Effector CD8-positive, alpha-beta T cell (primary cell): ENCODE measurements at places on chromosomes 16 and 17.

DNA sequence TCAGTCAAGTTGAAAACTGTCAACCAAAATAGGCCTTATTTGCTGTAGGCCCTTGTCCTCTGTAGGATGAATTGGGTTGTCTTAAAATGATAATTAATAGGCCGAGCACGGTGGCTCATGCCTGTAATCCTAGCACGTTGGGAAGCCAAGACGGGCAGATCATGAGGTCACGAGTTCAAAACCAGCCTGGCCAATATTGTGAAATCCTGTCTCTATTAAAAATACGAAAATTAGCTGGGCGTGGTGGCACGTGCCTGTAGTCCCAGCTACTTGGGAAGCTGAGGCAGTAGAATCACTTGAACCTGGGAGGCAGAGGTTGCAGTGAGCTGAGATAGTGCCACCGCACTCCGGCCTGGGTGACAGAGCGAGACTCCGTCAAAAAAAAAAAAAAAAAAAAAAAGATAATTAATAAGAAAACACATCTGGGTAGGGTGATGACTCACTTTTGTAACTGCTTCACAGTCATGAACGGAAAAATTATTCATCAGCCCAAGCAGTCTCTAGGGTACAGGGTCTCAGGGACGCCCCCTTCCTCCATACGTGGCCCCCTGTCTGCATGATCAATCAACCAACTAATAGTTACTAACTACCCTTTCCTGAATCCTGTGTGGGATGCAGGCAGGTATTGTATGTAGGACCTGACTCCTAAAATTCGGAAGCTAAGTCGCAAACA is 137.0 kb upstream of the RCVRN start:
- DNase-seq: no peak

DNA sequence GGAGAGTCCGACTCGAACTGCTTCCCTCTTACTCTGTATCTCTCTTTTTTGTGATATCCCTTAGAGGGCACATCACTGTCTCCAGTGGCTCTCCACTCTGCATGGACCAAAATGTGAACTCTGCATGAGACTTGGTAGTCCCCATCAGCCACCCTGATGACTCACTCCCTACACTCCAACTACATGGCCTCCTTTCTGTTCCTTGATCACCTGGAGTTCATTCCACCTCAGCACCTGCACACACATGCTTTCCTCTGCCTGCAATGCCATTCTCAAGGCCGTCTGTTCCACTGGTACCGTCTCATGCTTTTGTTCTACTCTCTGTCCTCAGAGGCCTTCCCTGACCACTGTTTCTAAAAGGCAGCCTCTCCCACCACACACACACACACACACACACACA is 109.3 kb downstream of the DNAH9 start:
- no peak for DNase-seq

DNA sequence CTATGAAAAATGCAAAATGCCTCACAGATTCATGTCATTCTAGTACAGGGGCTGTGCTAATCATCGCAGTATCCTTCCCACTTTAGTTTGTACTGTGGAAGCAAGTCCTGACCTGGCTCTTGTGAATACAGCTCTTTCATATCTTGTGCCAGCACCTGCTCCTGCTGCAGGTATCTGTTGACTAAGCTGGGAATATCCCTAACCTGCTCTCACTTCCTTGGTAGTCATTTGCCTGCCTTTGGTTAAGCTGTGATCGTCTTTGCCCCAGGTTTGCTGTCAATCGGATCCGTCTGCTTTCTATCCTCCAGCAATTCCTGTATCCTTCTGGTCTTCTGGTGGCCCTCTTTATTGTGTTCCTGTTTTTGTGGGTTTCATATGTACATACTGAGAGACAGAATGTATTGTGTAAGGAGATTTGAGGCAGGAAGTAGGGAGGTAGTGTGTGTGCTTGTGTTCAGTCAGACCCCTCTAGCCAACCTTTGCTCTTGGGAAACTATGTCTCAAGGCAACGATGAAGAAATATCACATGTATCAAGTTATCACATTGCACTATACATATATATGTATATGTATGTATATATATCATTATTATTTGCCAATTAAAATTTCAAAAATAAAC is 7.7 kb upstream of the GINS3 start:
- DNase-seq: no peak

- DNase-seq: no peak
Measured at GRCh38 chr16:24778671-24779070, 49.2 kb downstream of the TNRC6A start.

GRCh38 chr16:49486400-49486799 is 112.8 kb downstream of the C16orf78 start:
- no peak for DNase-seq

DNA sequence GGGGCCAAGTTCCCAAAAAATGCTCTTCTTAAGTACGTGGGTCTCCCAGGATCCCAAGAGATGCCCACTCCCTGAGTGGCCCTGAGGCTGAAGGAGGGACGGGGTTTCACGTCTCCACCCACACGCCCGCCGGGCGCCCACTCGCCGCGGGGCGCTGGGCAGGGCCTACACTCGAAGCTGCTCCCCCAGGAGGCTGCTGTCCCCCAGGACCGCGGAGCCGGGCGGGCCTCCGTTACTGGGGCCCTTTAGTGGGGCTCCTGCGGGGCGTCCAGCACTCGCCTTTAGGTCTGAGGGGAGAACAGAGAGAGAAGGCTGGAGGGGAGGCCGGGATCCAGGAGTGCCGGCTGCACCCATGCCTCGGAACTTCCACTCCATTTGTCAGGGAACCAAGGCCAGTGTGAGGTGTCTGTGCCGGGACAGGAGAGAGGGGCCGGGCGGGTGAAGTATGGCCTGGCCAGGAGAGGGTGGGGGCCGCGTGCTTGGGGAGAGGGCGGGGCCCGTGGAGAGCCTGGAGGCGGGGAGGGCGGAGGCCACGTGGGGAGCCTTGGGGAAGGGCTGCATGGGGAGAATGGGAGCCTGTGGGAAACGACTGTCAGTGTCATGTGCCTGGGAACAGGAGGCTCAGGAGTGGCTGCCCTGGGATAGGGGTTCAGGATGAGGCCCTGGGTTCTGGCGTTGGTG is 18.8 kb downstream of the NUBP1 start:
- no peak for DNase-seq

- no peak for DNase-seq
Measured at GRCh38 chr17:2222301-2222700, 81.3 kb downstream of the SMG6 start.

GRCh38 chr17:41521574-41522261 is 3.0 kb upstream of the KRT15 start:
- no peak for DNase-seq

- no peak for DNase-seq
Measured at GRCh38 chr16:72908362-72909167, 139.4 kb downstream of the ZFHX3 start.

- no peak for DNase-seq
Measured at GRCh38 chr16:2092256-2092620, 43.5 kb downstream of the PKD1 start.

- no peak for DNase-seq
Measured at GRCh38 chr16:65185241-65185778, 63.4 kb upstream of the CDH11 start.

GRCh38 chr16:9112166-9112843 is 20.9 kb downstream of the HAPSTR1 start:
- no peak for DNase-seq
